ENCODE measurements at places on chromosomes 11 and 22.

- no peak for DNase-seq
These were observed 4.4 kb downstream of the TRMU start for GRCh38 chr22:46339956-46340355.

DNA sequence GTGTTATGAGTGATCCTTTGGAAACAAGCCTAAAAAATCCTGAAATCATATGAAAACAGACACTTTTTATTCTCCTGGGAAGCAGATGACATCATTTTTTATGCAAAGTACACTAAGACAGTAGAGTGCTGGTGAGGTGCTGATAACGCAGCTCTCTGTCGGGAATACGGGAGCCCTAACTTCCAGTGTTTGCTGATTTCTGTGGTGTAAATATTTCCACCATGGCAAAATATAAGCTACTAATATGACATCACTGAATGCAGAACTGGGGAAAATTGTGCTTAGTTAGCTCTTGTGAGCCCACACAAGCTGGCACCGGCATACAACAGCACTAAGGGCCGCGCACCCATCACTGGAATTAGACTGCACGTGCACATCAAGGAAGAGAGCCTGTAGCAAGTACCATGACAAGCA is 82.6 kb downstream of the FAM76B start:
- no peak for DNase-seq

DNA sequence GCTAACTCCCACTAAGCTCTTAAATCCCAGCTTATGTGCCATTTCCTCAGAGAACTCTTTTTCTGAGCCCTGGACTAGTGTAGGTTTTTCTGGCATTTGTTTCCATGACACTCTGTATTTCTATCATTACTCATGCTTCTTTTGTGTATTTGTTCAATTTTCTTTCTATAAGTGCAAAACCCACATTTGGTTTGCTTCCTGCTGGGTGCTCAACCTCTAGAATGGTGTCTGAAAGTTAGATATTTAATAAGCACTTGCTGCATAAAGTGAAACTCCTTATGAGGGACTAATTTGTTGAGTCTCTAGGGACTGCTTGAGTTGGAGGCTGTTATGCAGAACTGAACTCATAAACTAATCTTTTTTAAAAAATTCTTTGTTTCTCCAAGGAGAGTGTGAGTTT is 68.6 kb downstream of the SYT9 start:
- no peak for DNase-seq

DNA sequence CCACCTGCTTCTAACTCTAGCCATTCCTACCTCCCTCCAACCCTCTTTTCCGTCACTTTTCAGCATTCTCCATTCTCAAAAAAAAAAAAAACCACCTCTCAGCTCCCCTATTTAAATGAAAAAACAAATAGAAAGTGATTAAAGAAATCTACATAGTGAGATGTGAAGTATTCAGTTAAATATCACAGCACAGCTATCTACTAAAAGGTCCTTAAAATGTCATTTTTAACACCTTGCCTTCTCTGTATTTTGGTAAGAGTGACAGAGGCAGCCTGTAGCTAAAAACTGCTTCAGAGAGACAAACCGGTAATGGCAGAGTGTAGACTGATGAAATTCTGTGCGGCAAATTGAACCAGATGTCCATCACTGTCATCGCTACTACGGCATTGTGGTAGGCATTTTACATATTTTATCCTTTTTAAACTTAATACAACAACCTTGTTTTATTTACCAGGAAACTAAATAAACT is 346 bp upstream of the ALG9 start:
- no peak for DNase-seq

All from pulmonary artery endothelial cell (primary cell).